ENCODE measurements at places on chromosomes 4 and X.

- DNase-seq = no peak
Measured at GRCh38 chr4:19924761-19925160, 326.9 kb upstream of the SLIT2 start.

DNA sequence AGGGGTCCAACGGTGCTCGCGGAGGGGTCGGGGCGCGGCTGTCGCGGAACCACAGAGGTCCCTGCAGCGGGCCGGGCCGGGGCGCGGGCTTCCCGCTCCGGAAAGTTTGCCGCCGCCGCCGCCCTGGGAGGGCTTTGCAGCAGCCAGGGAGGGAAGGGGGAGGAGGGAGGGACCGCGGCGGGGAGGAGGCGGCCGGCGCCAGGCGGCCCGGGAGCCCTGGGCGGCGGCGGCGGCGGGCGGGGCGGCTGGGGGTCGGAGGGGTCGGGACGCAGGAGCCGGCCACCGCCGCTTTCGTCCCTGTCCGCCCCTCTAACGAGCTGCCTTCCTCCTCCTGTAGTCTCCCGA lies 375 bp downstream of the FGFR3 start:
- no peak for DNase-seq

- DNase-seq = peak; percentile 60
Measured at GRCh38 chr4:146333187-146333894, 119.0 kb downstream of the REELD1 start.

GRCh38 chr4:30821275-30821674 lies 101.1 kb downstream of the PCDH7 start:
- DNase-seq = no peak

DNA sequence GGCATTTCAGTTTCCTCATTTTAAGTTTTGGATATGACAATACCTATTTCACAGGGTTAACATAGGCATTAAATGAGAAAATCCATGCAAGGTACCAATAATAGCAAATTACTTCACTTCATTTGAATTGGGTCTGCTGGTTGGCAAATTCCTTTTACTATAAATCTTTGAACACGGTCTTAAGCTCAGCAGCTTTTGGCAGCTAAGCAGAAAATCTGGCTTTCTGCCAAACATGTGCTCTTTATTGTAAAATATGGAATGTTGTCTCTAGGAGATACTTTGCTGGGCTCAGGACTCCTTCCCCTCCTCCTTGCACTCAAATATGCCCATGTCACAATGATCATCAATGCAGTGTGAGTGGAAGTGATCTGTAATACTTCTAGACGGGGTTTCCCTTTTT lies 16.8 kb upstream of the DMP1 start:
- peak; percentile 28 for DNase-seq

- no peak for DNase-seq
Measured at GRCh38 chr4:60396341-60397049, 803.6 kb upstream of the ADGRL3 start.

DNA sequence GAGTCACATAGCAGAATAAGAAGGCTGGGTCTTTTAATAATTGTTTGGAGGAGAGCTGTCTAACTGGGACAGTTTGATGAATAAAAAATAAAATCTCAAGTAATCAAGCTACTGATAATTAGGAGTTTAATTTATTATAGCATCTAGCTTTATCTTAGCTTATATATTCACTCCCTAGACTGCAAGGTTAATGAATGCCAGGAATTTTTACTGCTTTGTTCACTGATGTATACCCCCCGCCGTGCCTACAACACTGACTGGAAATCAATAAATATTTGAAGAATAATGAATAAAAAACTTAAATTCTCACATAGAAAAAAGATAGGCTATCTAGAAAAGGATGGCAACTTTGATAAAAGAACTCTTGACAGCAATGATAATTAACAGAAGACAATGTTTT lies 59.7 kb downstream of the IQCM start:
- no peak for DNase-seq

DNA sequence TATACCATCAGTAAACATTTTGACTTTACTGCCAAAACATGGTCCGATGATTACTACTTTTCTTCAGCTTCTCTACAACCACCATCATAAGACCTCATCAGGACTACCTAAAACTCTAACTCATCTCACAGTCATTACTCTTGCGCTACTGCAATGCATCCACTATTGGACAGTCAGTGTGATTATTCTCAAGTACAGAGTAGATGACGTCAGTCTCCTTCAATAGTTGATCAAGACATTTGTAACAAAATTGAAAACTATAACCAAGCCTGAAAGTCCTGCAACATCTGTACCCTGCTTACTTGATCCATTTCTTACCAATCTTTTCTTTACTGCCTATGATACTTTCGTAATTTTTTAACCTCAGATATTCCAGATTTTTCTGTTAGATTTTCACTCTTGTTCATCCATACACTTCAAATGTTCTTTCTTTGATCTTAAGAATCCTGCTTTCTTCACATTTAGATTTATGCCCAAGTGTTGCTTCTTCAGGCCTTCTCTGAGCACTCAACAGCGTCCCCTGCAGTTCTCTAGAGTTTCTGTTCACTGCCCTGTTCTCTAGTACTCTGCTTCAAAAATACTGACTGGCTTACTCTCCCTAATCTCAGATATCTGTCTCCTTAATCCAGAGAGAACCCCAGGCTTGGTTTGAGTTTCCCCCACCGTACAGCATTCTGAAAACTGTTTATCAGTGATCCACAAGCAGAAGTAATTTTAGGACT lies 1517.6 kb downstream of the STIM2 start:
- DNase-seq = peak; percentile 44

GRCh38 chr4:3210467-3210866 lies 38.5 kb upstream of the MSANTD1 start:
- no peak for DNase-seq

GRCh38 chrX:8272821-8273220 lies 101.8 kb upstream of the VCX2 start:
- DNase-seq = no peak

DNA sequence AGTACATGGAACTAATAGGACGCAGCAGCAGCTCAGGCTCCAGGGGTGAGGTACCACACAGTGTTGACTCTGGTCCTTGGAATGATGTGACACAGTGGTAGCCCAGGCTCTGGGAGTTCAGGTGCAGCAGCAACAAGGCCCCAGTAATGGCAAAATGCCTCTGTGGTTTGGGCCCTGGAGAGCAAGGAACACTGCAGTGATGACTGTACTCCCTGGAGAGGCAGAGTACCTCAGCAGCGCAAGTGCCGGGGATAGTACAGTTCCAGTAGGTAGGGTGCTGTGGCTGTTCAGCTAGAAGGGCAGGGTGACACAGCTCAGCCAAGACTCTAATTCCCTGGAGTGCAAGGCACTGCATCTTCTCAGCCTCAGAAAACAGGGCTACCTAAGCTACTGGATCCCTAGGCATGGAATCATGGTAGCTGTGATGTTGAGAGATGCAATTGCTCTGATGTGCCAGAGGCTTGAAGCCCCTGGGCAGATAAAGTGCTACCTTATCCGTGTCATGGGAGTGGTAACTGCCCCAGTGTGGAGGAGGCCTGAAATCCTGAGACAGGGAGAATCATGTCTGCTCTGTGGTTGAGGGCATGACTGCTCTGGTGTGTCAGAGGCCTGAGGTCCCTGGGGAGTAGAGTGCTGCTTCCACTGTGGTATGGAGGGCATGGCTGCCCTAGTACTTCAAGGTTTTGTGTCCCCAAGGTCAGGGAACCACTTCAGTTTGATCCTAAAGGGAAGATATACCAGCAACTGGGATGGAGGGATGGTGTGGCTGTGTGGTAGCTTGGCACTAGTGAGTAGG lies 55.2 kb downstream of the AREG start:
- peak; percentile 41 for DNase-seq

GRCh38 chr4:85152480-85152879 lies 186.0 kb upstream of the WDFY3 start:
- DNase-seq = no peak

- DNase-seq = peak; percentile 69
Measured at GRCh38 chr4:15234116-15234855, 193.5 kb upstream of the C1QTNF7 start.

DNA sequence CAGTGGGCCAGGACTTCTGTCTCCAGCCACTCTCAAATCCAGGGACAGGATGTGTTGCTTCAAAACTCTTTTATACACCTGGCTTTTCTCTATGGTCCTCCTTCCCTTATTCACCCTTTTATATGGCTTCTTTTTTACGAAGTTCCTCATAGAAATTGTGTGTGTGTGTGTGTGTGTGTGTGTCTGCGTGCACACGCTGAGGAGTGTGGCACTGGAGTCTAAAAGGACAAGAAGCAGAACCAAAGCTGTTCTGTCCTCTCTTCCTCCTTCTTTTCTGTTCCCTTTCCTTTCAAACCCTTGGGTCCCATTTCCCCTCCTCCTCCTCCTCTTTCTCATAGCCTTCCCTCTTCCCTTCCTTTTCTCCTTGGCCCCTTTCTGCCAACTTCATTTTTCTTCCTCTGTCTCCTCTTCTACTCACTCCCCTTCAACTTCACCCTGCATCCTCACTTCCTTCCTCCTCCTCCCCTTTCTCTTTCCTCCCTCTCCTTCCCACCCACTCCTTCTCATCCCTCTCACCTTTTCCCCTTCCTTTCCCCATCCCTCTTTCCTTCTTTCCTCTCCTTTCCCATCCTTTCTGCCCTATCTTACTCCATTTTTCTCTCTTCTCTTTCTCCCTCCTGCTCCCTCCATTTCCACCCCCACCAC lies 360.5 kb downstream of the MID1IP1 start:
- no peak for DNase-seq

DNA sequence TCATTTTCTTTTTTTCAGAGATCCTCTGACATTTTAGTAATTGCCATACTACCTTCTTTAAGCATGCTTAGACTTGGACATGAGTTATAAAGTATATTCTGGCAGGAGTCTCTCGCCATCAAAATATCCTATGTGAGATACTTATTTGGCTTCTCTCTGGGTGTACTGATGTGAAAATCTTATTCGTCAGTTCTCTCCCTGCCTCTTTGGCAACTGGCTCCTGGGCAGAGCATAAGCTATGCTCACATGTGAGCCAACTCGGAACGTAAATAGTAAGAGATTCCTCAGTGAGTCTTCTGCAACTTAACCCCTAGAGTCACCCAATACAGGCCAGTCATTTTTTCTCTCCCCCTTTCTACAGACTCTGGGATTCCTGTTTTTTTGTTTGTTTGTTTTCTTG lies 91.6 kb downstream of the MAGEB17 start:
- DNase-seq = peak; percentile 2

DNA sequence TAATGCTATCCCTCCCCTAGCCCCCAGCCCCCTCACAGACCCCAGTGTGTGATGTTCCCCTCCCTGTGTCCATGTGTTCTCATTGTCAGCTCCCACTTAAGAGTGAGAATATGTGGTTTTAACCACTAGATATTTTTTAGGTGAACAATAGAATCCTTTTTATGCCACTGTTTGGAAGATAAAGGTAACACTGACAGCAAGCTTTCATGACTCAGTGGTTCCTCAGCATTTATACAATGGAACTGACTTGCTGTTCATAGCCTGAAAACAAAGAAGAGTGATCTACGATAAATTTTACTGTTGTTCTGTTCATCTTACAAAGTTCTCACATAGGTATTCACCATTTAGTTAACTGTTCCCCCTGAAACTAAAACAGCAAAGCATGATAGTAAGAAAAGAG lies 147.8 kb downstream of the ARHGAP10 start:
- no peak for DNase-seq

DNA sequence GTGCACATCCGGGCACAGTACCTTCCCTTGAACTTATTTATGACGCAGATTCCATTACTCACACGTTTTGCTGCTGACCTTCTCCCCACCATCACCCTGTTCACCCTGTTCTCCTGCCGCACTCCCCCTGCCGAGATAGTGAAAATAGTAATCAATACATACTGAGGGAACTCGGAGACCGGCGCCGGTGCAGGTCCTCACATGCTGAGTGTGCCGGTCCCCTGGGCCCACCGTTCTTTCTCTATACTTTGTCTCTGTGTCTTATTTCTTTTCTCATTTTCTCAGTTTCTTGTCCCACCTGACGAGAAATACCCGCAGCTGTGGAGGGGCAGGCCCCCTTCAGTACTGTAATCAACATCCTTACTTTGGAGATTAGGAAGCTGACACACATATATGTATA lies 1337.1 kb upstream of the PABPC4L start:
- no peak for DNase-seq

DNA sequence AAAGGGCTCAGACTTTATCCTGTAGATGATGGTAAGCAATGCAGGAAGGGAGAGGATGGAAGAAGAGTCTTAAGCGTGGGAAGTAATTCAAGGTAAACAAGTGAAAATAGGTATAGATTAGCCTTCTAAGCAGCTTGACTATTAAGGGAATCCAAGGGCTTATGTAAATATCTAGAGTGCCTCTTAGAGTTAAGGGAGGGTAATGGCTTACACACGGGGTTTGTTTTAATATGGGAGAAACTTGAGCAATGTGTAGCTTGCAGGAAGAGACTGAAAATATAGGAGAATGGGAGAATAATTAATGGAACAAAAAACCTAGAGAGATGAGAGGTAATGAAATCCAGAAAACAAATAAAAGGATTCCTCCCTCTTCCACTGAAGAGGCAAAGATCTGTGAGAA lies 12.8 kb upstream of the SAP30 start:
- DNase-seq = no peak

DNA sequence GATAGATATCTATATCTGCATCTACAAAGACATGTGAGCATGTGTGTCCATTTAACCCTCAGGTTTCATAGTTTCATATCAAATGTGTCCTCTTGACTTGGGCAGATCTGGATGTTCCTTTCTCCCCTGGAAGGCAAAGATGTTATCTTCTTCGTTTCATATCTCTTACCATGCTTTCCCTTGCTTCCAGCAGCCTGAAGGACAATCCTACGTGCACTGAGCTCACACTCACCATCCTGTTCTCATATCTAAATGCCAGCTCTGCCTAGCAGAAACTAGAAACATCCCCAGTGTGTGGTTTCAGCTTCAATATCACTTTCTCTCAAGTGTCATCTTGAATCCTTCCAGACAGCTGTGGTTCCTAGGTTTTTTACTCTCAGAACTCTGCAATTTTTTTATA lies 66.2 kb downstream of the ZAR1 start:
- no peak for DNase-seq

GRCh38 chr4:148634476-148634875 lies 192.3 kb upstream of the NR3C2 start:
- no peak for DNase-seq

DNA sequence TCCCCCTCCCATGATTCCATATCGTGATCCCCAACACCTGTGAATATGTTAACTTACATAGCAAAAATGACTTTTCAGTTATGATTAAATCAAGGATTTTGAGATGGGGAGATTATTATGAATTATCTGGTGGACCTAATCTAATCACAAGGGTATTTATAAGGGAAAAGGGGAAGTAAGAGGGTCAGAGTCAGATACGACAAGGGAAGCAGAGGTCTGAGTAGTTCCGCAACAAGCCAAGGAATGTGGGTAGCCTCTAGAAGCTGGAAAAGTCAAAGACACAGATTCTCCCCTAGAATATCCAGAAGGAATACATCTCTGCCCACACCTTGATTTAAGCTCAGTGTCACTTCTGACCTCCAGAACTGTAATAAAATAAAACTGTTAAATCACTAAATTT lies 1.0 kb upstream of the IL13RA1 start:
- DNase-seq = no peak
